ENCODE measurements at places on chromosomes 5 and 9.
A peak's percentile ranks its signal among the peaks of the same experiment; 100 is the strongest.

- no peak for DNase-seq
Observed at GRCh38 chr5:147305147-147305546, 70.3 kb downstream of the STK32A start.

DNA sequence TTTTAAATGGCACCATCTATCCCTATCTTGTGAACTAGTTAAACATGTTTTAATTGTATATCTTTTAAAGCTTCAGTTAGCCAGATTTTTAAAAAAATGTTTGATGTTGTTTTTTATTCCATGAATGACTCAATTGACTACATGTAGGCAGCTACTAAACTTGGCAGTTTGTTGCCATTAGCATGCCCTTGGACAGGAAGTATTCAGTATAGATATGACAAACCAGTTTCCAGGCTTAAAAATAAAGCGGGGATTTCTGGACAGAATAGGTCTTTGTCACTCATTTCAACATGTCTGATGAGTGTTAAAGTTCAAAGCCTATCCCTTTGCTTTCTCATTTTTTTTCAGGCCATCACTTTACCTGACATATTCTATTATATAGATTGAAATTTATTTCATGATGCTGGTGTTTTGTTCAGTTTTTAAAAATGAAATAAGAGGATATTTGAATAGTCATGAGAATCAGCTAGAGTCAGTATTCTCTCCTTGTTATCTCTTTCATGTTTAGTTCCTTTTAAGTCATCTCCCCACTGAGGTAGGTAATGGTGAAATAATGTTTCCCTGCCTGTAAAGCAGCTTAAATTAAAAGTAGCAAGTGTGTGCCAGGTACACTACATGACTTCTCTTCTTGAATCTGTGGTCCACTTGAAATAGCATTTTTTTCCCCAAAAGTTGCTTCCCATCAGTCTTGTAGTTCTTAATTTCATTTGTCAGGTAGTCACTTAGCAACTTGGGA is 11.9 kb downstream of the TNFAIP8 start:
- DNase-seq, result peak; percentile 50

DNA sequence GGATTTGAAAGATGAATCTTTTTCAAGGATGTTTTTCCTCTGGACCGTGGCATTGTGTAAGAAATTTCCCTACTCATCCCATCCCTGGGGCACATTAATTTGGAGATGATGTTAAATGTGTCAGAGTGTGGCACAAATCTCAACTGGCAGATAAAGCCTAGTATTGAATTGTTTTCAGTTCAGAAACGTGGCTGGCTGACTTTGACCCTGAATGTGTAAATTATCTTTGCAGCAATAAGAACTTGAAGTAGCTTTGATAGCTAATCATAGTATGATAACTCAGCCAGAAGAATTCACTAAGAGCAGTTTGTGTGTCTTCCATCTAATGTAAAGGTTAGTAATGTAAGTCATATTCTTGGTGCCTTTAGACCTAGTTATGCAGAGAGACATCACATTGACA is 238.4 kb upstream of the DMRT1 start:
- no peak for DNase-seq

- no peak for DNase-seq
Observed at GRCh38 chr5:66406761-66407336, 189.3 kb upstream of the MAST4 start.

- no peak for DNase-seq
Observed at GRCh38 chr5:138588013-138588788, 13.0 kb upstream of the HSPA9 start.

DNA sequence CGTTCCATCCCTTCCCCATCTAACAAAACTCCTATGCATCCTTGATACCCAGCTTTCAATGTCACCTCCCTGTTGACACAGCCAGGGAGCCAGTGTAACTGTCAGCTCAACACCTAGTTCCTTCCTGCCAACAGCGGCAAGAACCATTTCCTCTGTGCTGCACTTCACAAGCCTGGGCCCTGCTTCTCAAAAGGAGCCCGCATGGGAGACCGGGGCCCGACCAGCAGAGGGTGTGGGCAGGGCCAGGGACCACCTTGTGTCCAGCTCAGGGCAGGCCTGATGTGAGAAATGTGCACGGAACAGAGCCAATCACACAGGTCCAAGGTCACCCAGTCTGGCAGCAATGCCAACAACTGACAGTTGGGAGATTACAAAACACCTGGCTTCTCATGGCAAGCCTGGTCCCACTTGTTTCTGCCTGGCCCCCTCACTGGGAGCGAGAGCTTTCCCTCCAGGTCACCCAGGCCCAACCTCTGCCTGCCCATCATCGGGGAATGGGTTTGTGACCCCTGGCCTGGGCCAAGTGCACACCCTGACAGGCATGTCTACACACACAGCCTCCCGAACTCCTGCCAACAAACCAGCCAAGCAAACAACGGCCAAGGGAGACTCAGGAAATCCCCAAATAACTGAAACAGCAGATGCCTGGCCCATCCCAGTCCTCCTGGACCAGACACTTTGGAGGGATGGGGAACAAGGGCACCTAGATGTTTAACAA is 3.1 kb downstream of the RNF44 start:
- DNase-seq, result peak; percentile 40

- no peak for DNase-seq
Observed at GRCh38 chr5:54384356-54384933, 71.1 kb upstream of the HSPB3 start.

DNA sequence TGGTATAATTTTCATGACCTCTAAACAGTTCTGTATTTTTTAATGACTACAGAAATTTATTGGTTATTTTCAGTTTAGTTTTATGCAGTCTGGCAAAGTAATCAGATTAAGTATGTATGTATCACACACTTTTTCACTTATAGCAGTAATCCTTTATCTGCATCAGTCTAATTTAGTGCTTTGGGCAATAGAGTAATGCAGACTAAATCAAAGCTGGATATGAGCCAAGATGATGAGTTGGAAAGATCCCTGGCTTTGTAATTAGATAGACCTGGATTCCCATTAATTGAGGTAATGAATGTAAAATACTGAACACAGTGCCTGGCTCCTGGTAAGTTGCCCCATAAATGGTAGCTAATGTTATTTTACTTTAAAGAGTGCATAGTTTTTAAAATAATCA is 215.4 kb upstream of the TLX3 start:
- DNase-seq, result no peak

GRCh38 chr9:100690438-100690837 is 112.6 kb downstream of the CAVIN4 start:
- no peak for DNase-seq

- DNase-seq, result no peak
Observed at GRCh38 chr5:64344501-64344900, 161.3 kb upstream of the RGS7BP start.
